A549 treated with DMSO at 1 μM for 4 hours (cell line): ENCODE measurements at places on chromosomes 2 and 18. TPM values are rescaled to one million over a fixed set of nuclear protein-coding genes. Genes with fewer than 3 reads are reported as not detected.

DTNA gene
- 0.06 to 0.32 TPM (median 0.17 TPM) in 5 replicates for total RNA-seq

MREG gene
- total RNA-seq, result 4.7 to 6.4 TPM (median 5.2 TPM) in 5 replicates

MLPH gene
- 180 to 294 TPM (median 277 TPM) in 5 replicates for total RNA-seq

DPYSL5 gene
- 3.5 to 6.4 TPM (median 4.5 TPM) in 5 replicates for total RNA-seq

PRR30 gene
- total RNA-seq, result not detected in 5 replicates

RUFY4 gene
- total RNA-seq, result not detected in 5 replicates

DYNAP gene
- not detected in 5 replicates for total RNA-seq

STARD6 gene
- total RNA-seq, result not detected in 5 replicates
